RWPE2 (cell line): ENCODE measurements at places on chromosomes 6 and 20.

GRCh38 chr6:125743604-125744003 lies 5.8 kb upstream of the HEY2 start:
- H3K36me3 ChIP-seq, result no peaks in the 10 kb centered on the region
- no peak for DNase-seq
- H3K4me1 ChIP-seq, result peaks cover 8% of the 10 kb centered on the region
- H3K27me3 ChIP-seq, result peaks cover 77% of the 10 kb centered on the region
- no peak overlapping the region for H3K4me3 ChIP-seq
- no peak overlapping the region for H3K27ac ChIP-seq

DNA sequence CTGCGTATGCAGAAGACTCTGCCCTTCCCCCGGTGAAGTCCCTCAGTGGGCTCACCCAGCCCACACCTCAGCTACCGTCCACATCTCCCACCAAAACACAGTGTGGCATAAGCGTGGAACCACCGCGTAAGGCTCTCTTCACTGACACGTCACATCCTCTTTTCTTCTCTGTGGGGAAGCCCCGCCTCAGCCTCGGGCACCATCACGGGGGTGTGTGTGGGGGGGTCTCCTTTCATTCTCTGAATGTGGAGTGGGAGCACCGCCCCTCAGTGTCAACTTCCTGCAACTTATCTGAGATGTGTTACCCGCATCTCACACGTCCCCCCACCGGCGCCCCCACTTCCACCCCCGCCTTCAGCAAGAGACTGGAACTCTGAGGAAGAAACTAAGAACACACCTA lies 388.4 kb upstream of the JARID2 start:
- H3K4me1 ChIP-seq, result no peaks in the 10 kb centered on the region
- no peaks in the 10 kb centered on the region for H3K36me3 ChIP-seq
- no peaks in the 10 kb centered on the region for H3K27me3 ChIP-seq
- no peak for DNase-seq

DNA sequence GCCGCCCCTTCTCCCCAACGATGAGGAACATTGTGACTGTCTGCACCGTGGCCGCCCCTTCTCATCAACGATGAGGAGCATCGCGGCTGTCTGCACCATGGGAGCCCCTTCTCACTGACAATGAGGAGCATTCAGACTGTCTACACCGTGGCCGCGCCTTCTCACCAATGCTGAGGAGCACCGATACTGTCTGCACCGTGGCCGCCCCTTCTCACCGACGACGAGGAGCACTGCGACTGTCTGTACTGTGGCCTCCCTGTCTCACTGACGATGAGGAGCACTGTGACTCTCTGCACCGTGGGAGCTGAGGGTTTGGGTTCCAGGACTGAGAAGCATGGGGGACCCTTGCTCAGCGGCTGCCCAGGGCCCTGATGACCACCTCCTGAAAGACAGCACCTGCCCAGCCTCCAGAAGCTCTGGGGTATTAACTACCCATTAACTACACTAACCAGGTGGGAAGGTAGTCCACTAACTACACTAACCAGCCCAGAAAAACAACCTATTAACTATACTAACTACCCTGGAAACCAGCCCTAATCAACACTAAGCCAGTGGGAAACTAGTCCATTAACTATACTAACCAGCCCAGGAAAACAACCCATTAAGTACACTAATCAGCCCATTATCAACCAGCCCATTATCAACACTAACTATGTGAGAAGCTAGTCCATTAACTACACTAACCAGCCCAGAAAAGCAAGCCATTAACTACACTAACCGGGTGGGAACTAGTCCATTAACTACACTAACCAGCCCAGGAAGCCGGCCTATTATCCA lies 116.9 kb downstream of the TAF4 start:
- H3K4me3 ChIP-seq, result no peak overlapping the region
- DNase-seq, result peak; percentile 68
- H3K36me3 ChIP-seq, result no peaks in the 10 kb centered on the region
- no peaks in the 10 kb centered on the region for H3K4me1 ChIP-seq
- H3K27me3 ChIP-seq, result peaks cover 14% of the 10 kb centered on the region
- no peak overlapping the region for H3K27ac ChIP-seq

- H3K27me3 ChIP-seq, result peaks cover 4% of the 10 kb centered on the region
- H3K4me1 ChIP-seq, result no peaks in the 10 kb centered on the region
- no peak for DNase-seq
- no peaks in the 10 kb centered on the region for H3K36me3 ChIP-seq
- H3K27ac ChIP-seq, result no peak overlapping the region
These were observed 194.1 kb downstream of the RIMS1 start for GRCh38 chr6:72080260-72080941.

DNA sequence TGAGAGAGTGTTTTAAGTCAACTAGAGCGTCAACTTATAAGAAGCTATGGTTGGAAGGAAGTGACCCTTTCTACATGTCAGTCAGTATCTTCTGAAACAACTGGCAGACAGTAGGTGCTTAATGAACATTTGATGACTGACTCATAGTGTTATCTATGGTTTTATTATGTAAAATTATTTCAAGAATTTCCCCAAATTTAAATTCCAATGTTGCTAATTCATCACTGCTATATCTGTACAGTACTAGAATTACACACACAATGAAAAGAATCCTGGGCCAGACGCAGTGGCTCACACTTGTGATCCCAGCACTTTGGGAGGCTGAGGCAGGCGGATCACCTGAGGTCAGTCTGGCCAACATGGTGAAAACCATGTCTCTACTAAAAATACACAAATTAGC lies 721.4 kb upstream of the FLRT3 start:
- no peaks in the 10 kb centered on the region for H3K36me3 ChIP-seq
- no peak overlapping the region for H3K4me3 ChIP-seq
- DNase-seq, result no peak
- H3K4me1 ChIP-seq, result no peaks in the 10 kb centered on the region

- H3K36me3 ChIP-seq, result no peaks in the 10 kb centered on the region
- DNase-seq, result no peak
- H3K4me3 ChIP-seq, result no peak overlapping the region
- no peaks in the 10 kb centered on the region for H3K27me3 ChIP-seq
These were observed 22.9 kb downstream of the CNKSR3 start for GRCh38 chr6:154487367-154488247.

DNA sequence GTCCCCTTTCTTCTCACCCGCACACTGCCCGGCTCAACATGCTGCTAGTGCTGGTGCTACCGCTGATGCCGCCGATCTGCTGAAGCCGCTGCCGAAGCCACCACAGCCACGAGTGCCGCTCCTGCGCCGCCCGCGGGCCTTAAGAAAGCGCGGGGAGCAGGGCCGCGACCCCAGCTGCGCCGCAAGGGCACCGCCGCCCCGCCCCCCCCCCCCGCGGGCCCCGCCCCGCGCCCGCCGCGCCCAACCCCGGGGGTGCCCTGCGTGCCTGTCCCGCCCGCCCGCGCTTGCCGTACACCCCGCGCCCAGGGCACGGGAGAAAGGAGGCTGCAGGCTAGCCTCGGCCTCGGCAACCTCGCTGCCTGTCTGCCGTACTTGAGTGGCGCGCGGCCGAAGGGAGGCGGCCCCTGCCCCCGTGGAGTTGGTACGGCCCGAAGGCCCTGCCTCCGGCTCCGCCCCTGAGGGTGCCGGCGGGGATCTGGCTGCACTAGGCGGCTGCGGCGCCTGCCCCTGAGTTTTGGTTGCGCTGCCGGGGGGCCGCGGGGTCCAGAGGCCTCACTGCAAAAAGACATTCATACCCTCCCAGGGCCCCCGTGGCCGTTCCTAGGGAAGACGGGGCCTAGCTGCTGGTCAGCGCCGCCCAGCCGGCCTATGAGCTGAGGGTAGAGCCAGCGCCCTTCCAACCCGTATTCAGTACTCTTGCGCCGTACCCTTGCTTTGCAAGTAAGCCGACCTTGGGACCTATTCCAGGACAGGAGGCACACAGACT lies at the start of gene SOD2:
Gene SOD2, minus strand, starts transcription at position 114 of the 766 bp plus-strand sequence. Its CDS starts 74 bp downstream, at position 40.
- H3K36me3 ChIP-seq, result peaks cover 10% of the 10 kb centered on the region
- peak within 1 kb of the TSS; percentile 77 for H3K4me3 ChIP-seq
- DNase-seq, result peak; percentile 79
- no peaks in the 10 kb centered on the region for H3K27me3 ChIP-seq

DNA sequence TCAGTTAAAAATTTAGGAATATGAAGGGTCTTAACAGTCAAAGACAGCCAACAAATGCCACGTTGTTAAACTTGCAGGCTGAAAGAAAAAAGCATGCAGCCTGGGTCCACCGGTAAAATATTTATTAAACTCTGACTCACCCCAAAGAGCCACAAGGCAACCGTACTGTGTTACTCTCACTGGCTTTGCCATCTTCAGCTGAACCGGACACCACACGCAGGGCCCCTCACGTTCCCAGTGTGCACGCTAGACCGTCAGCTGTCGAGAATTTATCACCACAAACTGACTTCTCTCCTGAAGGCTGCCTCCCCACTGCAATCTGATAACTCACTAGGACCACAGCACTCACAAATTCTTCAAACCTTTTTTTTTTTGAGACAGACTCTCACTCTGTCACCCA lies 30.7 kb downstream of the HUS1B start:
- H3K27ac ChIP-seq, result no peak overlapping the region
- no peaks in the 10 kb centered on the region for H3K4me1 ChIP-seq
- peaks cover 9% of the 10 kb centered on the region; the same call in 1 of the 2 replicates for H3K36me3 ChIP-seq
- H3K27me3 ChIP-seq, result no peaks in the 10 kb centered on the region
- H3K4me3 ChIP-seq, result no peak overlapping the region

DNA sequence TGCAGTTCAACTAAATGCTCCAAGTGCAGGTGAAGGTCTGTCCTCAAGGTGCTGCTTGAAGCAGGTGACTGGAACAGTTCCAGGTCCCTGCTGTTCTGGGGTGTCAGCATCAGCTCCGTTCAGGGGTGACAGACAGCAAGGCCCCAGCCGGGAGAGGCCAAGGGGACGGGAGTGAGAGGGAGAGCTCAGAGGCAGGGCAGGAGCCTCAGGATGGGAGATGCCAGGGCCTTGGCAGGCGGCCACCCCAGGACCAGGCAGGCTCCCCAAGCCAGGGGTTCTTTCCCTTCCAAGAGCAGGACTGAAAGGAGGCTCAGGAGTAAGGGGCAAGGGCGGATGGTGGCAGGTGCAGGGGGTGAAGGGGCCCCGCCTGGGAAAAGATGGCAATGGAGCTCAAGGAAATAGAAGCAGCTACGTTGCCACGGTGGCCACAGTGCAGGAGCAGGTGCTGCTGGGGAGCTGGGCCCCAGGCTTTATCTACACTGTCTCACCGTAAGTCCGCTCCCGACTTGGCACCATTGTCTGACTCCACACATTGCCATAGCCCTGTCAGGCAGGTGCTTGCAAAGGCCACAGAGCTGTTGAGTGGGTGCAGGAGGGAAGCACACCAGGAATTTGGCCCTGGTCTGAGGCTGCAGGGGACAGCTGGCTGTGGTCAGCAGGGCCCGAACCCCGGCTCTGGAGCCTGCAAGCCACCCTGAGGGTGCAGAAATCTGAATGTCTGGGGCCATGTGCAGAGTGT lies 43.1 kb downstream of the ERMARD start:
- H3K36me3 ChIP-seq, result no peaks in the 10 kb centered on the region
- no peak overlapping the region for H3K27ac ChIP-seq
- H3K27me3 ChIP-seq, result peaks cover 2% of the 10 kb centered on the region
- H3K4me3 ChIP-seq, result no peak overlapping the region
- H3K4me1 ChIP-seq, result no peaks in the 10 kb centered on the region

- no peaks in the 10 kb centered on the region for H3K27me3 ChIP-seq
- H3K4me1 ChIP-seq, result no peaks in the 10 kb centered on the region
- DNase-seq, result no peak
- no peak overlapping the region for H3K27ac ChIP-seq
- H3K36me3 ChIP-seq, result no peaks in the 10 kb centered on the region
These were observed 148.5 kb downstream of the HDGFL1 start for GRCh38 chr6:22717915-22718314.

DNA sequence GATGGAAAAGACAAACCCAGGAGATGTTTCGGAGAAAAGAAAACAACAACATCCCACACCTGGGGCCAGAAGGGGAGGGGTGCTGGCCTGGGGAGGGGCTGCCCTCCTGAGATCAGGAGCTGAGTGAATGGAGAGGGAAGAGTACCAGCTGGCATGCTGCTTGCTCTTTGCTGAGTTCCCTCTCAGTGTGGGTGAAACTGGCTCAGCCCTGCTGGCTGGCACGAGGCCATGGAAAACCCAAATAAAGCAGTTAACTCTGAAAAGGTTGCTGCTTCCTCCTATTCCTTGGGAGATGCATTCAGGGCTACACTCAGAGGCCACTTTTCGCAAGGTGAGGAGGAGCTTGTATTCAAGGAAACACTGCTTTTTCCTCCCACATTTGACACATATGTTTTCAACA lies 8.0 kb upstream of the KCNK16 start:
- no peaks in the 10 kb centered on the region for H3K27me3 ChIP-seq
- no peak overlapping the region for H3K27ac ChIP-seq
- H3K36me3 ChIP-seq, result no peaks in the 10 kb centered on the region

DNA sequence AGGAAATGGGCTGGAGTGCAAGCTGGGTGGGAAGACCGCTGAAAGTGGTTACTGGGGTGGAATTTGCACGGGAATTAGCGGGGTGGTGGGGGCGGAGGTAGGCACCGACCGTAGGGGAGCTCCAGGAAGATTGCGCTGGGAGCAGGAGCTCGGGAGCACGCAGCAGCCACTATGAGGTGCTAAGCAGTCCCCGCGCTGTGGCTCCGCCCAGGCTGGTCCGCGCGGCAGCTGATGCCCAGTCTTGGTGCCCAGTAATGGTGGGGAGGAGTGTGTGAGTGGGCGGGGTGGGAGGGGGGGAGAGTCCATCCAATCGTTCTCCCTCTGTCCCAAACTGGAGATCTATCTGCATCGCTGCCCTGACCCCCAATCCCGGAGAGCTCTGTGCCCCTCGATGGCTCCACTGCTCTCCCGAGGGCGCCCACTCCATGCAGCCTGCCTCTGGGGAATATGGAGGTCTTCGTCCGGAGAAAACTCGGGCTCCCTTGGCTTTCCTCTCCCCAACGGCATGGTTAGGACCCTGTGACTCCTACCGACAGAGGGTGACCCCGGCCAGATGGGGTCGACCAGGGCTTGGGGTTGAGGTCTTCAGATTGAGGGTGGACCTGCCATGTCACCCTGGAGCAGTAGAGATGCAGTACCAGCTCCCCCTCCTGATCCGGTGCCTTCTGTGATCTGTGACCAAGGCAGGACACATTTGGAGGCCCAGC lies 5.3 kb downstream of the TP53TG5 start:
- no peak for DNase-seq
- H3K4me3 ChIP-seq, result no peak overlapping the region
- no peaks in the 10 kb centered on the region for H3K4me1 ChIP-seq
- H3K36me3 ChIP-seq, result peaks cover 10% of the 10 kb centered on the region
- no peaks in the 10 kb centered on the region for H3K27me3 ChIP-seq

DNA sequence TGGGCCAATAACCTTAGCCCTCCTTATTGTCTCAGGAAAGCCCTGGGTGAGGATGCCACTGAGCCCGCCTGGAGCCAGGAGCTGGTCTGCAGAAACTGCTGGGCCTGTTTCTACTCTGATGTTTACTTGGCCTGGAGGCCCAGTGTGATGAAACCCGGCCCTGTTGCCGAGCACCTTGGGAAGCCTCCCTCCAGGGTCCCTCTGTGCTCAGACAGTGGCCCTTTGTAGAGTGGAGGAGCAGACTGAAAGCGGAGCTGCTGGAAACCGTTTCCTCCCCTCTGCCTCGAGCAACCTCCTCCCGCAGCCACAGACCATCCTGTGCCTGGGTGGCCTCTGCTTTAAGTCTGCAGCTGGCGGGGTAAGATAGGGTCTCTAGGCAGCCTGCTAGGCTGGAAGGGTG lies 84.1 kb upstream of the EPB41L1 start:
- H3K4me1 ChIP-seq, result no peaks in the 10 kb centered on the region
- H3K27ac ChIP-seq, result no peak overlapping the region
- DNase-seq, result peak; percentile 70
- H3K27me3 ChIP-seq, result no peaks in the 10 kb centered on the region
- H3K4me3 ChIP-seq, result no peak overlapping the region
